ENCODE measurements at places on chromosomes 2 and 18.

DNA sequence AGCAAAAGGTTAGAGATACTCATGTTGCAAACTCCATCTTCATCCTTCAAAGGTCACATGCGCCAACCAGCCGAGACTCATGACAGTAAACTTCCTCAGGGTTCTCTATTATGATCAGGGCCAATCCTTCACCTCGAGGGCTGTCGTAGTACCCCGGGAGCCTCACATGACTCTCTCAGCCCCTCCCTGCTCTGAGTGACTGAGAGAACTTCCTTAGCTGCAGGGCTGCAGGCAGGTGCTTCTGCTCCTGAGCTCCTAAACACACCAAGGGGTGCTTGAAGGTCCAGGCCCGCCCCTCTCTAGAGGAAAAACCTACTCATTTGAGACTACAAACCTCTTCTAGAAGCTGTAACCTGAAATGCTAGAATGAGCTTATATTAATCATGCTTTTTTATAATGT is 48.2 kb downstream of the LONRF2 start:
- no peak for DNase-seq

DNA sequence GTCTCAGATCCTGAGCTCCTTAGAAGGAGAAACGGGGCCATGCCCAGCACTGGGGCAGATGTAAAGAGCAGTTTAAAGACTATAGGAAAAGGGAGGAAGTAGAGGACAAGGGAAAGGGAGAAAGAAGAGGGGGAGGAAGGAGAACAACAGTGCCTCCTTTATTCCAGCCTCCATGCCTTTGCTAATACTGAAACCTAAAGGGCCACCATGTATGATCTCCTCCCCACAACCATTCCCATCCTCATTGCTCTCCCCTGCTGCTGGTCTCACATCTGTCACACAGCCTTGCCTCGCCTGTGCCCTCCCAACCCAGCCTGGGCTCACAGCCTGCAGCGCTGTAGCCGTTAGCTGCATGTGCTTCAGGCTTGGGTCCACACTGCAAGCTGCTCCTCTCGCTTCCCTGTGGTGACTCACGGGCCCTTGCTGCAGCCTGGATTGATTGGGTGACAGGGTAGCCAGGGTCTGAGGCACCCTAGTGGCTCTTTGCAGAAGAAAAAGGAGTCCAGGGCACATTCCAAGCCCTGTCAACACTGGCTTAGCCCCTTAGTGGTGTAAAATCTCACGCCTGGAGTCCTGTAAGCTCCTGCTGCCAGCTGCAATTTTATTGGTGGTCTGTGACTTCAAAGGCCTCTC is 281.9 kb downstream of the SRBD1 start:
- DNase-seq, result no peak

GRCh38 chr18:5973099-5973498 is 77.8 kb upstream of the TMEM200C start:
- no peak for DNase-seq

DNA sequence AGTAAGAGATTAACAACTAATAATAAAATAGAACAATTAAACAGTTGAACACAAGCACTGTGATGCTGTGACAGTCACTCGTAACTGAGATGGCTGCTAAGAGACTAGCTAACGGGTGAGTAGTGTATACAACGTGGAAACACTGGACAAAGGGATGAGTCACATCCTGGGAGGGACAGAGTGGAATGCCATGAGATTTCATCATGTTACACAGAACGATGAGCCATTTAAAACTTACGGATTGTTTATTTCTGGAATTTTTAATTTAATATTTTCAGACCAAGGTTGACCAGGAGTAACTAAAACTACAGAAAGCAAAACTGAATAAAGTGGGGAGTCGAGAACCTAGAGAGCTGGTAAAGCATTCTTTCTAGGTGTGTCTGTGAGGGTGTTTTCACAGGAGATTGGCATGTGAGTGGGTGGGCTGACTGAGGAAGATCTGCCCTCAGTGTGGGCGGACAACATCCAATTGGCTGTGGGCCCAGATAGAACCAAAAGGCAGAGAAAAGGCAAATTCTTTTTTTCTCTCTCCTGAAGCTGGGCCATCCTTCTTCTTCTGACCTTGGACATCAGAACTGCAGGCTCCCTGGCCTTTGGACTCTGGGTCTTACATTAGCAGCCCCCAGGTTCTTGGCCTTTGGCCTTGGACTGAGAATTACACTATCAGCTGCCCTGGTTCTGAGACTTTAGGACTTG is 14.6 kb downstream of the TMSB10 start:
- no peak for DNase-seq

GRCh38 chr18:54774981-54775665 is 53.2 kb upstream of the RAB27B start:
- no peak for DNase-seq

- no peak for DNase-seq
These were observed 124.0 kb downstream of the PRELID3A start for GRCh38 chr18:12531749-12532148.

DNA sequence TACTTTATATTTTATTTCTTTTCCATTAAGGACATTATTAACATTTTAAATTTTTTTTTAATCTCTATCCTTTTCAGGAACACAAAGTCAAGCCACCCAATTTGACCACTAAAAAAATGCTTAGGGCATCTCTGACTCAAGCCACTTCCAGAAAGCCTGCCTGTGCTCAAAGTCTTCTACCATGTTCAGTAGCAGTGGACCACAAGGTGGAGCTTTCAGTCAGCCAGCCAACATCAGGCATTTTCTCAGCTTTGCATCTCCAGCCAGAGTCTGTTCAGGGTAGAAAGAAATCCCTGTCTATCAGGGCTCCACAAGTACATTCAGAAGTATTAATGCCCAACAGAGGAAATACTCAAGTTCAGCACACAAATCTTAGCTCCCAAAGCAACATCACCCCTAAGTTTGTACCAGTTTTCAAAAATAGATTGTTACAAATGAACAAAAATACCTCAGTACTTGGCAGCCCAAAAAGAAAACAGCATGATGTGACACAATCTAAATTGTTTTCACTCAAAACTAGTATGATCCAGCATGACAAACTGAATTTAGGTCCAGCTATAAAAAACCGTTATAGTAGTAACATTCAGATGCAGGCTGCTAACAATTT is 37.6 kb downstream of the C18orf63 start:
- peak; percentile 27 for DNase-seq

DNA sequence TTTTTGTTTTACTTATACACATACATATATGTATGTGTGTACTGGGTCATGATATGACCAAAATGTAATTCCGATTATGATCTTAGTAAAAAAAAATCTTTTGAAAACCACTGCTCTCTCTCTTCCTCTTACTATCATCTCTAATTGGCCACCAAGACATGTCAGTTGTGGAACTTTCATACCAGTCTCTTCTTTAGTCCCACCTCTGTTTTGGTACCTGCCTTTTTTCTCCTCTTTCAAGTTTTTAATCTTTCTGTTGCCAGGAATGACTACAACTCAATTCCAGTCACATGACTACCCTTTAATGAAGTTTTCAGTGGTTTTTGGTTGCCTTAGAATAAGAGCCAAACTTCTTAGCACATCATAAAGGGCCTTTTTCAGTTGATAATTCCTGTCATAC is 17.1 kb downstream of the RBM44 start:
- no peak for DNase-seq

DNA sequence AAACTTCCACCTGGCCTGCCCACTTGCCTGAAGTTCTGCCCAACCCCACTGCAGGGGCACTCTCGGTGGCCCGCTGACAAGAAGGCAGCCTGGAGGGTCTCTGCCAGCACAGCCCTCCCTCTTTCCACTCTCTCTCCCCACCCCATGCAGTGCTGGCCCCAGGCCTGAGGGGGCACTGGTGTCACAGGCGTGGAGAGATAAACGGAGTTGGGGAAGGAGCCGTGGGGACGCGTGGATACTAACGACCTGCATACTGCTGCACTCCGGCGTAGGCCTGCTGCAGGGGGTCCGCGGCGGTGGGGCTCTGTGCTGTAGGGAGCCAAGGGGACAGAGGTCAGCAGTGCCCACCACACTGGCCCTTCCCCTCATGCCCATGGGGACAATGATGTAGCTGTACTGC is 299.3 kb downstream of the CELF4 start:
- no peak for DNase-seq

- no peak for DNase-seq
These were observed 181.6 kb downstream of the AFF3 start for GRCh38 chr2:99960790-99961189.

GRCh38 chr2:74525717-74526648 is at the start of gene DQX1:
DQX1 (minus strand) TSS chr2:74526231; CDS start chr2:74525729, 502 bp downstream.
- DNase-seq, result no peak

DNA sequence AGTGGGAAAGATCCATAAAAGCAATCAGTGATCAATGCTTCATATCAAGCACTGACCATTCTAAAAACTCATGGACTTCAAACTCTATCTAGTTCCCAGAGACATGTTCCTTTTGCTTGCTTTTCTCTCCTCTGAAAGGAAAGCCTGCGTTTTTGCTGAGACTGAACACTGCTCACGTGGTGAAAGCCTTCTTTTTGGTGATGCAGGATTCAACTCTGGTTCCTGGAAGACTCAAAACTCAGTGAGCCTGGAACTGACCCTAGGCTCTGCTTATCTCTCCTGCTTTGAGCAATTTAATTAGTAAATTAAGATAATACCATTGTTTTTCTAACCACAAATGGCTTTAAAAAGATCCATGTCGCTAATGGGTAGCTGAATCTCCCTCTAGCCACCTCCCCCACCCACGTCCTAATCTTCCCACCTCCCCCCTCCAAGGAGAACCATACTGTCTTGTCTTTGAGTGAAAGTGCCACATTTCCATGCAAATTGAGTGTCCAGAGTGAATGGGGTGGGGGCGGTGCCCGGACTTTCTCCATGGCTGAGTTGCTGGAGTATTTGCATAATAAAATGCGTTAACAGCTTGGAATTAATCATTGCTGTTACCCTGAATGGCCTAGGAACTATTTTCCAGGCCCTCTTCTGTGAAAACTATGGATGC is 130.5 kb downstream of the BCL11A start:
- no peak for DNase-seq

GRCh38 chr2:220219371-220219770 is 591.9 kb downstream of the SLC4A3 start:
- DNase-seq, result no peak

All from stimulated activated CD4-positive, alpha-beta T cell treated with anti-CD3 and anti-CD28 coated beads, TNF-alpha, amount 100 ng/mL, for 1 hour (primary cell).